ENCODE measurements at places on chromosomes 4 and X. TPM values are rescaled to one million over a fixed set of nuclear protein-coding genes. Genes with fewer than 3 reads are reported as not detected.

The SPP1 gene
- 85.1 TPM for polyA plus RNA-seq

The BEX4 gene
- 29.0 TPM for polyA plus RNA-seq

The CT83 gene
- not detected for polyA plus RNA-seq

The KANTR gene
- polyA plus RNA-seq, result 9.1 TPM

The TCP11X2 gene
- polyA plus RNA-seq, result not detected

The HSD17B13 gene
- 0.18 TPM for polyA plus RNA-seq

The MAGEA2 gene
- polyA plus RNA-seq, result not detected

Data from forelimb muscle (tissue), 1 donor.